Right atrium auricular region (tissue), 2 donors: ENCODE measurements at places on chromosomes 7 and 10. TPM values are rescaled to one million over a fixed set of nuclear protein-coding genes. Genes with fewer than 3 reads are reported as not detected.

DNA sequence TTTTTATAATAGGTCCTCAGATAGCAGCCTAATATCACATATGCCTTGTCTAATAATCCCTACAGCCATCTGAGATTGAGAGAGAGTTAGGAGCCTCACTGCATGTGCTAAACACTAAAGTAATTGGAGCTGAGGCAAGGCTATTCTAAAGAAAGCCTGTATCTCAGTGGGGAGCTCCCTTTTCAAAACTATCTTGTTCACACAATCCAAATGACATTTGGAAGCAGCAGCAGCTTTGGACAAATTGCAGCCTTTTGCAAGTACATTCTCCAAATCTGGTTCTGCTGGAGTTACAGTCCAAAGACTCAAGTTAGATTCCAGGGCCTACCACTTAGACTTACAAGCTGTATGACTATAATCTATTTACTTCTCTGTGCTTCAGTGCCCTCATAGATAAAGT lies 104.5 kb downstream of the MACC1 start:
- DNase-seq: no peak

Gene FOXP2
- 2.0 TPM for total RNA-seq

Gene TLX1
- total RNA-seq: not detected

DNA sequence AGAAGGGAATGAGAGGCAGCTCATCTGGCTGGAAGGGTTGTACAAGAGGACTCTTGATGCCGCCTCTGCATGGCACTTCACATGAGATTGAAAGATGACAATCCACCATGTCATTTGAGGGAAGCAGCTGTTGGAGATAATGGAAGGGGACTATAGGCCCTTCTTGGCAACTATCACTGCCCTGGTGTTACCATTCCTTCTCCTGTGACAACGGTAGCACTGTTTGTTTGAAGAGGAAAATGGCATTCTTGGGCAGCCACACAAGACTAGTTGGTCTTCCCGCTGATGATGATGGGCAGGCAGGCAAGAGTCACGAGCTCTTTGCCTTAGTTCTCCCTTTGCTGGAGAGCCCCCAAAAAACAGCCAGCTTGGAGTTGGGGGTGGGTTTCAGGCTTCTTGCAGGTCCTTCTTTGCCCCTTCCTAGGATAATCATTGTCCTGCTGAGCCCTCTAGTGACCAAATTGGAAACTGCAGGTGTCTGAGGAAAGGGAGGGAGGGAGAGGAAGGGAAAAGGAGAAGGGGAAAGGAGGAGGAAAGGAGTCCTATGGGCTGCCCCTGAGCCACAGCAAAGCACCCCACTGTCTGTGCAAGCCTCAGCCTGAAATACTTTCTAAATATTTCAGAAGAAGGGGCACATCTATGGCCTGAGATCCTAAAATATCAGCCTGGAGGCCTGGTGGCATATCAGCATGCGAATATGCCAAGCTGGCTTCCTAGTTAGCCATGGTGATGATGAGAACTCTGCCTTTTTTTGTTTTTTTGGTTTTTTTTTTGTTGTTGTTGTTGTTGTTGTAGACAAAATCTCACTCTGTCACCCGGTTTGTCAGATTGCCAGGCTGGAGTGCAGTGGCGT lies 165.6 kb upstream of the KMT2E start:
- DNase-seq: no peak

Gene PNLIP
- total RNA-seq: not detected

Gene AZGP1
- 11.3 TPM for total RNA-seq

DNA sequence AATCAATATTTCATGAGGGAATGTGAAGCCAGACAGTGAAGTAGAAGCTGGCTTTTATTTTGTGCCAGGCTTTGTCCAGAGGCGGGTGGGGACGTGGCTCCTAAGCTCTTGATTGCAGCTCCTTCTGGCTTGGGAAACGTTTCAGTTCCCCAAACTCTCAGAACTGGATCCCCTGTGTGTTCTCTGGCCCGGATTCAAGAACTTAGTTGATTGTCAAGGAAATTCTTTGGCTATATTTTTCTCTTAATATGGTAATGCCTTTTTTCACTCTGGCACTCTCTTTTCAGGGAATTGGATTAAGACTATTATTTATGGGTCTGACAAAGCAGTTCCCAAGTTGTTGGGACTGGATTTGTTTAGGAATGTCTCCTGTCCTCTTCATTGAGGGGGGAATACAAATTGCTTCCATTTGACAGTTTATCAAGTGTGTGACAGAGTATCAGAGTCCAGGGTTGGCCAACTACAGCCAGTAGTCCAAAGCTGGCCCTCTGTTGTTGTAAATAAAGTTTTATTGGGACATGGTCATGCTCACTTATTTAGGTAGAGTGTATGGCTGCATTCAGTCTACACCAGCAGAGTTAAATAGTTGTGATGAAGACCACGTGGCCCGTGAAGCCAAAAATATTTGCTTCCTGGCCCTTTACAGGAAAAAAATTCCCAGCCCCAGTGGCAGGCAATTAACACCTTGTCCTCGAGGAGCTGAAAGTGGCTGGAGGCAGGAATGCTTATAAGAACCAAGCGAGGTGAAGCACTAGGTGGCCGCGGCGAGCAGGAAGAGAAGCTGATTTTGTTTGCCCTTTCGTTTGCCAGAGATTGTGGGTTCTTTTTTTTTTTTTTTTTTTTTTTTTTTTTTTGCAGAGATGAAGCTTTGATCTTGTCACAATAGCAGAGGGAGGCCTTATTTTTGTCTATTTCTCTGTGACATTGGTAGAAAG lies 34.3 kb downstream of the HTRA1 start:
- DNase-seq: no peak

Gene TACC2
- 247 TPM for total RNA-seq

- DNase-seq: no peak
These were observed 57.8 kb downstream of the COA1 start for GRCh38 chr7:43671521-43671920.

GRCh38 chr10:61701055-61701705 lies 38.5 kb downstream of the CABCOCO1 start:
- no peak for DNase-seq

- DNase-seq: no peak
These were observed 93.7 kb downstream of the SKIDA1 start for GRCh38 chr10:21431799-21432198.

DNA sequence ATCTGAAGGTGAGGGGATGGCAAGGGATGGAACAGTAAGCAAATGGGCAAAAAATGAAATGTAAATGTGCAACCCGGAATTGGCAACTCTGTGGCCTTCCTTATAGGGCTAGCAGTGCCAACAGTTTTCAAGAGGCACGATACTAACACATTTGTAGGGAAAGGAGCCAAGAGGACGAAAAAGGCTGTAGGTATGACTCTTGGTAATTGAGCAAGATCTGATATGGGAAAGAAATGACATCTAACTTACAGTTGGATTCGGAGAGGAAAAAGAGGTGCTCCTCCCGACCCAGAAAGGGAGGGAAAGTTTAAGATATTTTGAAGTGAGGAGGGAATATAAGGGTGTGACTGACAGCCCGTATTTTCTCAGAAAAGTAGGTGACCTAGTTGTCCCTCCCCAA lies 2.1 kb upstream of the CREM start:
- no peak for DNase-seq

Gene SLC35G1
- total RNA-seq: 5.6 TPM

GRCh38 chr10:131474416-131474815 lies 162.9 kb upstream of the TCERG1L start:
- DNase-seq: no peak

Gene MXI1
- total RNA-seq: 50.8 TPM

GRCh38 chr7:157635148-157635500 lies 298.3 kb downstream of the DNAJB6 start:
- DNase-seq: no peak

Gene FGFR2
- total RNA-seq: 19.0 TPM

DNA sequence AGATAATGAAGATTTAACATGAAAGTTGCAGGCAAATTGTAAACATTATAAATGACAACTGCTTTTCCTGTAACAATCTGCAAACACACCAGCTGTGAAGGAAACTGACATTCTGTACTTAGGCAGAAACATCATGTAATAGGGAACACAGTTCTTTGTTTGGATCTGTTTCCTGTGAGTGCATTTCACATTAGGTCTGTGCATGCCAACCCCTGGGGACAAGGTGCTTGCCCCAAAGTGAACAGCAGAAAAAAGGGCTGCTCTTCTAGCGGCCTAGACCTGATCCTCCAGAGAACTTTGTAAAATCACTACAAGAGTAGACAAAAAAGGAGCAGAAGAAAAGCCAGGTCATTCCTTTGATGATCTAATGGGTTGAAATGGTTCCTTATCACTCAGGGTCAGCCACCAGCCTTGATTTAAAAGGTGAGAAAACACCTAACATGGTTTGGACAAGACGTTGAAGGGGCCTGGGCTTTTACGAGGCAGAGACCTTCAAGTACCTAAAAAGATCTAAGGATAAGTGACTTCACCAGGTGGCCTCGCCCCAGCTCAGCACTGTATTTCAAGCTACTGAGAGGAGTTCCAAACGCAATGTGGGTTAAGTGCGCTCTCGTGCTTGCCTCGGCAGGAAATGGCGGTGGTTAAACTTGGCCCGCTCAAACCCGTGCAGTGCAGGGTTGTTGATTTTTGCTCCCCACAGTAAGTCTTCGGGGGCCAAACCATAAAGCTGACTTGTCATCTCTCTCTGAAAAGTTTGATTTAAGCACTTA lies 249.7 kb downstream of the CREB5 start:
- DNase-seq: no peak

Gene LEP
- total RNA-seq: 0.22 TPM

DNA sequence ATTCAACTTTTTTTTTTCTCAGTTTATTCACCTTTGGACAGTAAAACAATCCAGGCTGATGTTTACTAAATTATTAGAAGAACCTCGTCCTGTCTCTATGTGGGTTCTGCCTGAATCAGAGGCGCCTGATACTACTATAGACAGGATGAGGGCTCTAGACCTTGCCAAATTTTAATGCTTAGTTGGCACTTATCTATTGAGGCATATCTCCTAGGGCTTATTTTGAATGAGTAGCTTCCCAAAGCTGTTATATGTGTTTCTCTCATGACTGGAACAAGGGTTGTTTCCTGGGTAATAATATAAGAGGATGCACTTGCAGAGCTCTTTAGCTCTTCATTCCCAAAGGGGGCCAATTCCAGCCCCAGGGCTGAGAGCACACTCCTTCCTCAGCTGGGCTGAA lies 23.6 kb downstream of the HECW1 start:
- DNase-seq: no peak

GRCh38 chr10:71757399-71757922 lies 15.9 kb downstream of the VSIR start:
- no peak for DNase-seq

DNA sequence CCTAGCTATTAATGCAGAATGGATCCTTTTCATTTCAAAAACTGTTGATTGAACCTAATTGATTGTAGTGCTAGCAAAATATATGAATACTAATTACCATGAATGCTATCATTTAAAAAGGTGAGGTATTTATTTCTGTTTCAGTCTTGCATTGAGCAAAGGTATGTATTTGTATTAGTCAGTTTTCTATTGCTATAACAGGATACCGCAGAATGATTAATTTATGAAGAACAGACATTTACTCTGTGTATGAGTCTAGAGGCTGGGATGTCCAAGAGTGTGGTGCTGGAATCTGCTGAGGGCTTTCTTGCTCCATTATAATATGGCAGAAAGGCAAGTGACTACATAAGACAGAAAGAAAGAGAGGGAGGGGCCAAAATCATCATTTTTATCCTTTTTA lies 199.2 kb downstream of the KIF20B start:
- DNase-seq: no peak

GRCh38 chr7:129789000-129789399 lies 163.8 kb downstream of the UBE2H start:
- DNase-seq: no peak

Gene CNPY1
- total RNA-seq: not detected
